Effector memory CD8-positive, alpha-beta T cell (primary cell): ENCODE measurements at places on chromosomes 11 and 22.

- no peak for DNase-seq
These were observed 50.0 kb upstream of the LYVE1 start for GRCh38 chr11:10618490-10618889.

DNA sequence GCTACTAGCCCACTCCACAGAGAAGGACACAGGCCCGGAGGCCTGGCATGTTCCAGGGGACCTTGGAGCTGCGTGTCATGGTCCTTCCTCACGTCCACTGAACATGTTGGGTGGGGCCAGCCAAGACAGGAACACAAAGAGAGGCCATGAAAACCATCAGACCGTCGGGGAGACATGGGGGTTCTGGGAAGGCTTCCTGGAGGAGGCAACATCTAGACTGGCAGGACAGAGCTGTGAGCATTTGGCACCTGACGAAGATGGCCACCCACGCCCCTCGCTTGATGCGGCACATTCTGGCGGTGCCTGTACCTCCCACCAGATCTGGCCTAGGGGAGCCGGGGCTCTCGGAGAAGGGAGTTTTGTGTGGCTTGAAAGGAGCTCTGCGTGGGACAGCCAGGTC lies 24.7 kb upstream of the ARHGAP8 start:
- DNase-seq, result no peak

GRCh38 chr11:73361953-73362776 lies 14.0 kb upstream of the RELT start:
- DNase-seq, result no peak

GRCh38 chr11:117300773-117301172 lies 9.6 kb downstream of the BACE1-AS start:
- DNase-seq, result no peak

GRCh38 chr11:77592727-77593126 lies 3.0 kb downstream of the AQP11 start:
- no peak for DNase-seq

DNA sequence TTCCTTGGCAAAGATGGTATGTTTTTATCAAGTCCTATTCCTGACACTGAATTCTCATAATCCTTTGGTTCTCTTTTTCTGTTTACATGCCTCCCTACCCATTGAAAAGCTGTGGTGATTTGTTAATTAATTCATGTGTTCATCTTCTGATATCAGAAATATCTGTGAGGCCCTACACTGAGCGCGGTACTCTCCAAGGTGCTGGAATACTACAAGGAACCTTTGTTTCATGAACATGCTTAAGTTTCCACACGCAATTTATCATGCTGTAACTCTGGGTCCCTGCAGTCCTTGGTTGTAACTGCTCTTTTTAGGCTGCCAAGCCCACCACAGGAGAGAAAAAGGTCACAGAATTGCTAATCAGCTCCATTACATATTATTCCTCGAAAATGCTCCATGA lies 331.8 kb downstream of the FAT3 start:
- DNase-seq, result no peak

- DNase-seq, result no peak
These were observed 327.7 kb downstream of the TENM4 start for GRCh38 chr11:79113054-79113690.
